ENCODE measurements at places on chromosomes 11 and 22. TPM values are rescaled to one million over a fixed set of nuclear protein-coding genes. Genes with fewer than 3 reads are reported as not detected.

- DNase-seq, result no peak
These were observed 407.4 kb downstream of the LRRC4C start for GRCh38 chr11:41051919-41052635.

DNA sequence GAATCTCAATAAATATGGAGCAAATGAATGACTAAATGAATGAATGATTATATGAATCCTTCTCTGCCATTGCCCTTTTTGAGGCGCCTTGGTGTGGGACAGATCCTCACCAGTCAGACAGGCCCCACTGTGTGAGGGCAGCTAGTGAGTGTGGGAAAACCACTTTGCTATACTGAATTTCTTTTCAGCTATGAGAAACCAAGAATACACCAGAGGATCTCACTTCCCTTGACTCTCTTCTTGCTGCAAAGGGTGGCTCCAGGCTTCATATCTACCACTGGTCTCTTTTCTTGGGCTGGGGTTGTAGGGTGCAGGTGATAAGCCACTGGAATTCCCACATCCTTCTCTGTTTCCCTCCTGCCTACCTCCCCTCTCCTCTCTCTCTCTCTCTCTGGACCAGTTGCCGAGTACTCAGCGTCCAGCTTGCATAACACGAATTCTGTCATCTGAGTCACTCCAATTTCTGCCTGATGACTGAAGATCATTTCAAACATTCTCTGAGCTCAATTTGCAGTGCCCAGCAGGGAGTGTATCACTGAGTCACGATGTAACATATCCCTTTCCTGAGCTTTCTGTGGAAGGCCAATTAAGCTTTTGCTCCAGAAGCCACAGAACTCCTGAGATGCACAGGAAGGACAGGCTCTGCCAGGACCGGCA is 304.3 kb upstream of the NCAM1 start:
- no peak for DNase-seq

DNA sequence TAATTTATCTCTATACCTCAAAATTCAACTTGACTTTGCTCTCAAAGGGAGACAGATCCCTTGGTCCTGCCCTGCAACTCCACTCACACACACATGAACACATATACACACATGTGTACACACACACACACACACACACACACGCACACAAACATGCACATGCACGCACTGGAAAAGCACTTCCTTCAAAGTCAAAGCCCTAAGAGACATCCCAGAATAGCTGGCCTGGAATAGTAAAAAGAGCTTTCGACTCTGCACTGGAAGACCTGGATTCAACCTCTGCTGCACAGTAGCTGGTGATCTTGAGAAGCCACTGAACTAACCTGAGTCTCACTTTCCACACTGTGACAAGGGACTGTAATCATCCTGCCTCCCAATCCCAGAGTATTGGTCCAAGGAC is 26.8 kb downstream of the TENM4 start:
- no peak for DNase-seq

- no peak for DNase-seq
These were observed 17.1 kb upstream of the B3GAT1 start for GRCh38 chr11:134429106-134429505.

Gene PAFAH1B2
- polyA plus RNA-seq, result 58.5 TPM

Gene APOL4
- polyA plus RNA-seq, result 21.4 TPM
